ENCODE measurements at places on chromosomes 6 and 20. TPM values are rescaled to one million over a fixed set of nuclear protein-coding genes. Genes with fewer than 3 reads are reported as not detected.

- no peak for DNase-seq
- no peak overlapping the region for H3K27ac ChIP-seq
These were observed 1277.2 kb upstream of the GJE1 start for GRCh38 chr6:140855520-140855919.

- H3K27ac ChIP-seq: no peak overlapping the region
- peaks cover 12% of the 10 kb centered on the region for H3K4me1 ChIP-seq
- no peak for DNase-seq
These were observed 59.2 kb downstream of the TRAM2 start for GRCh38 chr6:52517502-52518278.

DNA sequence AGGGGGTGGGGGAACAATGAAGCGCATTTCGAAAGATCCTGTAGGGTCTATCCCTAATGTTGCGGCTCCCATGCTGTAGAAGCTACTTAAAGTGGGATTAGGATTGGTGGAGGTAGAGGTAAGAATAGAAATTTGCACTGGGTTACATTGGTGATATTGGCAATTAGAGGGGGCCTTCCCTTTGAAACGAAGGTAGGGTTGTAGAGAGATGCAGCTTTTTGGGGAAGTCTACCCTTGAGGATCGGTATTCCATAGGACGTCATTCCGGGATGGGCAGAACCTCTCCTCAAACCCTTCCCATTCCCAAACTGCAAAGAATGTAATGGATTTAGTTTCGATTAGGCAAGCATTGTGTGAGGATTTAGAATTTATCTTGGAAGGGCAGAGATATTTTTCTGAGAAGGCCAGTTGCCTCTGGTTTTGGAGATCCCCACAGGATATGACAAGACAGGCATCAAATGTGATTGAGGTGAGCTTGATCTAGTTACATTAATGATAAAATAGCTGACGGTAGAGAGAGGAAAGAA, 5.4 kb upstream of the ZNFX1 start:
- H3K4me3 ChIP-seq: peak overlapping the region; percentile 99
- DNase-seq: no peak
- H3K36me3 ChIP-seq: peaks cover 99% of the 10 kb centered on the region
- H3K27me3 ChIP-seq: no peaks in the 10 kb centered on the region

DNA sequence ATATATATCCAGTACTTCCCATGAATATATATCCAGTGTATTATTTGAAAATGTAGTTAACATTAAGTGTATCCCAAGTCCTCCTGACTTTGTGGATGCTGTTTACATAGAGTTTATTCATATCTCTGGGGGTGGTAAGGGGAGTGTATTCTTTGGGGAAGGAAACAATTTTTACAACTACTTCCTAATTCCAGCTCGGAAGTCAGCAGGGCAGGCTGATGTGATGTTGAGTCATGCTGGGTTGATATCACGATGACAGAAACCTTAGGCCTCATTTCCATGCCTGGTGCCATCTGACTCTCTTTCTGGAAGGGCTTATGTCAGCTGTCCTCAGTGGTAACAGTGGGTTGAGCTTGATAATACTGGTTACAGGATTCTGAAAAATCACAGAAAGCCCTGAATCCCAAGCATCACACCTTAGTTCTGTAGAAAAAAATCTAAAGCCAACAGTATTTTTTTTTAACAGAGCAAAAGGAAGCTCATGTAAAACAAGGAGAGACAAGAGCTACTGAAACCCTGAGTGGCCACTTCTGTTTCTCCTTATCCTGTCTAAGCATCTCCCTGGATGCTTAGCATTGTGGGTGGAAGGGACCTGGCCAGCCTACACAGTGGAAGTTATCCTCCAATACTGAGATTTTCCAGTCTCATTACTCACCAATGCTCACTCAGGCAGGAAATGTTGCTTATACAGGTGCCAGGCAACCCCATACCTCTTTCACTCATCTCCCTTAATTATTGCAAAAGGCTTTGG, 75.2 kb upstream of the IYD start:
- no peaks in the 10 kb centered on the region for H3K36me3 ChIP-seq
- H3K27me3 ChIP-seq: peaks cover 10% of the 10 kb centered on the region
- H3K4me3 ChIP-seq: no peak overlapping the region
- no peak for DNase-seq

- no peaks in the 10 kb centered on the region for H3K27me3 ChIP-seq
- H3K4me3 ChIP-seq: no peak overlapping the region
- H3K27ac ChIP-seq: no peak overlapping the region
- DNase-seq: no peak
These were observed 26.3 kb upstream of the RAB23 start for GRCh38 chr6:57248311-57248895.

GRCh38 chr6:33280539-33280938, 3.6 kb downstream of the B3GALT4 start:
- peak overlapping the region; percentile 54 for H3K27ac ChIP-seq
- H3K36me3 ChIP-seq: peaks cover 17% of the 10 kb centered on the region
- peak; percentile 26 for DNase-seq
- no peaks in the 10 kb centered on the region for H3K27me3 ChIP-seq
- peaks cover 25% of the 10 kb centered on the region for H3K4me1 ChIP-seq

- peak overlapping the region; percentile 88 for H3K27ac ChIP-seq
- peaks cover 18% of the 10 kb centered on the region for H3K36me3 ChIP-seq
- peaks cover 18% of the 10 kb centered on the region for H3K4me1 ChIP-seq
- H3K4me3 ChIP-seq: peak overlapping the region; percentile 87
These were observed 572 bp downstream of the ZNF341 start for GRCh38 chr20:33732166-33732970.

GRCh38 chr6:143337201-143337949, 113.1 kb downstream of the ADAT2 start:
- no peak overlapping the region for H3K27ac ChIP-seq
- peaks cover 5% of the 10 kb centered on the region for H3K36me3 ChIP-seq
- DNase-seq: peak; percentile 61
- no peak overlapping the region for H3K4me3 ChIP-seq
- H3K27me3 ChIP-seq: no peaks in the 10 kb centered on the region
- peaks cover 2% of the 10 kb centered on the region for H3K4me1 ChIP-seq

DNA sequence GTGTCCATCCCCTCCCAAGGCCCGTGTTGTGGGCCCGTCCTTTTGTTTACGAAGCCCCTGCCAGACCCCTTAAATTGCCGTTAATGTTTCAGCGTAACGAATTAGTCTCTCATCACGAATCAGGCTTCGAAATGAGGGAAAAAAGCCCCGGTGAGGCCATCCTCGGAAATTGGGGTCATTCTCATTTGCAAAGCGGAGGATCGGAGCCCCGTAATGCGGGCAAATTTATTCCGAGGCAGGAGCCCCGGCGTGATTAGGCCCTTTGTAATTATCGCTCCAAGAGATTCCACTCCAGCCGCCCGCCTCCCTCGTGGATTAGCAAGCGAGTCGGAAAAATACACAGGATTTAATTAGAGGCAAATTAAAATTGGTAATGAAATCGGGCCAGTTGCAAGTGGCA, 44.9 kb upstream of the MDFI start:
- H3K4me1 ChIP-seq: no peaks in the 10 kb centered on the region
- H3K36me3 ChIP-seq: no peaks in the 10 kb centered on the region

- H3K4me3 ChIP-seq: peak overlapping the region; percentile 25
- H3K27me3 ChIP-seq: no peaks in the 10 kb centered on the region
- peak; percentile 63 for DNase-seq
- peak overlapping the region; percentile 54 for H3K27ac ChIP-seq
These were observed 1089.3 kb upstream of the DEFB115 start for GRCh38 chr20:30168025-30168799.

DNA sequence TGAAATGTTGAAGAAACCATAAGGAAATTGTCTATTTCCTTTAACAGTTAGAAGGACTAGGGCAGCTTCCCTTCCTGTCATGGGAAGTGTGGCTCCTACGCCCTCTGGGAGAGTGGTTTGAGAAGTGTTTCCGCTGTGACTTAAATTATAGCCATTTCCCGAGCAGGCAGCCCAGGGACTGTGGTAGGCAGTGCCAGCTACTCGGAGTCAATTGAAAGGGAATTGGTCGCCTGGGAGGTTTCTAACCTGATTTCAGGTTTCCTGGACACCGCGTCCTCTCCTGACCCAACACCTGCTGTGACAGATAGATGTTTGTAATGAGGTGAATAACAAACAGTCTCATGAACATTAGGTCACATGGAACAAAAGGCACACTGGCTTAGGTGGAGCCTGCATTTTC, 256.1 kb upstream of the PLCB4 start:
- no peak overlapping the region for H3K4me3 ChIP-seq
- peaks cover 2% of the 10 kb centered on the region for H3K27me3 ChIP-seq
- no peaks in the 10 kb centered on the region for H3K4me1 ChIP-seq

DNA sequence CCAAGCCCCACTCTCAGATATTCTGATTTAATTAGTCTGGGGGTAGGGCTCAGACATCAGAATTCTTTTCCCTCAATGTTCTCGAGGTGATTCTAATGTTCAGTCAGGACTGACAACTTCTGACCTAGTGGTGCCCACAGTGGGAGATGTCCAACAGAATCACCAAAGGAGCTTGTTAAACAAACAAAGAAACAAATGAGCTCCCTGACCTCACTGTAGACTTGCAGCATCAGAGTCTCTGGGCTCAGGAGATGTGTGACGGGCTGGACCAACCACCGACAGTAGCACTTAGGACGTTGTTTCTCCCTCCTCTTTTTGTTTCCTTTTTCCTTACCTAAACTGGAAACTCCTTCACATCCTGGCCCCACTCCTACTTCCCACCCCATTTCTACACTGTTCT, 49.3 kb downstream of the CLIC5 start:
- peaks cover 7% of the 10 kb centered on the region for H3K27me3 ChIP-seq
- H3K27ac ChIP-seq: no peak overlapping the region
- peaks cover 6% of the 10 kb centered on the region for H3K4me1 ChIP-seq
- H3K4me3 ChIP-seq: no peak overlapping the region
- peaks cover 3% of the 10 kb centered on the region for H3K36me3 ChIP-seq

DNA sequence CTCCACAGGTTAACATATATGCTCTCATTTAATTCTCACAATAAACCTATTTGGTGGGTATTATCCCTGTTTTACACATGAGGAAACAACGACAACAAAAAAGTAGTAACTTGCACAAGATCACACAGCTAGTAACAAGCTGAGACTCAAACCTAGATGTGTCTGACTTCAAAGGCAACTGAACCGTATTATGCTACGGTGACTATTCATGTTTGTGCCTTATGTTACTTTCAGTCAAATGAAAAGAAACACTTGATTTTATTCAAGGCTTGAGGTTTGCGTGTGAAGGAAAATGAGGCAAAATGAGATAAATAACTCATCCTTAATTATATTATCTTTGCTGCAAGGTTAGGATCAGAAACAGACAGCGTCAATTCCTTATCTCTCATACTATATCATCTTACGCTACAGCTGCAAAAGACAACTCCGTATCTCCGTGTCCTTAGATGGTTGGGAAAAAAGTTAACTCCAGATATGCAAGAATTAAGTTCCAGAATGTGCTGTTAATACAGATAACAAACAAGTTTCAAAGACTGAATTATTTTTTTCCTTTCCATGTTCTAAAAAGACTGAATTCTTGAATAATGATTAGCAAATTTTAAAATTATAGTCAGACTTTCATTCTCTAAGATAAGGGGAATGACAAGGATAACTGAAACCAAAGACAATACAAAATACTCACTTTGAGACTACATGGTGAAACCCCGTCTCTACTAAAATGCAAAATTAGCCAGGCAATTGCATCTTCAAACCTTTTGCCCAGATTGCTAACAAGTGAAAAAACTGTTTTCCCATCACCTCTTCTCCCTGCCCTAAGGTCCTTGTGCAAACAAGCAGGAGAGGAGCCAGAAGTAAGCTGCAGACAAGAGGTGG, 27.8 kb downstream of the STAU1 start:
- peaks cover 32% of the 10 kb centered on the region for H3K36me3 ChIP-seq
- no peak overlapping the region for H3K27ac ChIP-seq
- no peak for DNase-seq

PRICKLE4 gene
- not detected for total RNA-seq

RPS10 gene
- 1,507 TPM for total RNA-seq

CCDC170 gene
- not detected for total RNA-seq

CALHM4 gene
- not detected for total RNA-seq

DAAM2 gene
- not detected for total RNA-seq

TOX2 gene
- total RNA-seq: 0.26 TPM

ZSWIM3 gene
- total RNA-seq: 5.3 TPM
